ENCODE measurements at places on chromosomes 2 and 18.

DNA sequence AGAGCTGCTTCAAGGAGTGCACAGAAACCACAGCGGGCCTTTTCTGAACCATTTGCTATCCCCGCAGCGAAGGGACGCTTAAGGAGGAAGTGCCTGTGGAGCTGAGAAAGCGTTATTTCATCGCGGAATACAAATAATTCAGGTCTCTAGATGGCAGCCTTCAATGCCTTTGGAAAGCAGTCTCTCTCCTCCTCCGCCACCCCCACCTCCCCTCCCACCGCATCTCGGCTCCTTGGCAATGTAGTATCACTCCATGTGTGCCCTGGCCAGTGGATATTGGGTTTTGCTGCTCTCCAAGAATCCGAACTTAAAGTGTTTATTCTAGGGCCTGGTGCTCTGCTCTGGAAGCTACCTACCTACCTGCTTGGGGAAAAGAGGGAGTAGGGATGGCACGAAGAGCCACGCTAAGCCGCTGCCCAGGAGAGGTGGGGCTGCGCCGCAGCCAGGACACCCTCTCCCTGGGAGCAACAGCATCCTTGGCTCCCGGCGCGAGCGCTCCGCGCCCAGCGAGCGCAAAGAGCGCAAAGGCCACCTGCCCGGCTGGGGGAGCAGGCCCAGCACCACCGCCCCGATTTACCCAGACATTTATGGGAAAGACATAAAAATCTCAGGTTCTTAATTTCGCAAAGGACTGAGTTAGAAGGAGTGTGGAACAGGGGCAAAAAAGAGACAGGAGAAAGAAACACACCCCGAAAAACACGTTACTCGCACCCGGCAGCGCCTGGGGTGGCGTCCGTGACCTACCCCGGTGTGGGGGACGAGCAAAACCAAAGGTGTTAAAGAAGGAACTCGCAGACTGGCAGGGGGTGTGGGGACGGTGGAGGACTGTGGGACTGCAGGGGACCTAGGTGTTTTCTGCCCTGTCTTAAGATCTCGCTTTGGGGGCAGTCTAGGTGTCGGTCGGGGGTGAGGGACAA is 1.0 kb downstream of the SPHKAP start:
- DNase-seq = no peak

DNA sequence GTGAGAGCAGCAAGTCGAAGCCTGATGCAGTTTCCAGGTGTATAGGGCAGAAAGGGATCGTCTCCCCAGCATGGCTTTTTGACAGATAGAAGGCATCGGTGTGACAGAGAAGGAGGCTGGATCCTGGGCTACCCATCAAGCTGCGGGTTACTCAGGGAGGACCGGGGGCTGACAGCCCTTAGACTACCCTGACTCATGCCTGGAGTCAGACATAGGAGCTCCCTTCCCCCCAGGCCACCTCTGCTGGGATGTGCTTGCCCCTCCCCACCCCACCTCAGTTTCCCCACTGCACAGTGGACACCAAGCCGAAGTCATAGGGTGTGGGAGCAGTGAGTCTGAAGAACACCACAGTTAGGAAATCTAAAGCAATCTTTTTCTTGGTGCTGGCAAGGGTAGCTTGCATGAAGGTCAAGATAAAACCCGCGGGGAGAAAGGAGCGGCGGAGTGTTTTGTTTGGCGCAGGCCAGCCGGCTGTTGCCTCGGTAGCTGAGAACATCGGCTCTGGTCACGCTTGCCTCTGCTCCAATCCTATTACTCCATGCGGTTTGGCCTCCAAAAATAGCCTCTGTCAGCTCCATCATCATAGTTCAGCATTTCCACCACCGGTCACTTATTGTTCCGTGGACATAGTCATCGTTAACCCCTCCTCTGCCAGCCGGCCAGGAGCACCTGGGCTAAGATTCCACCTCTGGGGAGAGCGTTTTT is 169.2 kb upstream of the GLI2 start:
- DNase-seq = no peak

DNA sequence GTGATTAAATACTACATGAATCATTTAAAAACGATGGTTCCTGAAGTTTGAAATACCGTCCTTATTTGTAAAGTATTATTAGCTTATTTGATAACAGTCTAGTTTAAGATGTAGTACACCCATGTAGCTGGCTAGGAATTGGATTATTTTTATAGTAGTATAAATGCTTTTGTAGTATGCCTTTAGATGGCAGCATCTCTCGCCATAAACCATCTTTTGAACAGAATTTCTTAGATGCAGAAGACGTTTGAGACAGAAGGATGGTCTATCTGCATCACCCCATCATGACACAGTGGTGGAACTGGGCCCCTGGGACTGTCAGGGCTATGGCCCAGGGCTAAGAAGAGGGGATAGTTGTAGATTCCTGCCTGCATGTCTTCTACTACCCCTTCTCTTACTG is 152.7 kb downstream of the WDSUB1 start:
- no peak for DNase-seq

DNA sequence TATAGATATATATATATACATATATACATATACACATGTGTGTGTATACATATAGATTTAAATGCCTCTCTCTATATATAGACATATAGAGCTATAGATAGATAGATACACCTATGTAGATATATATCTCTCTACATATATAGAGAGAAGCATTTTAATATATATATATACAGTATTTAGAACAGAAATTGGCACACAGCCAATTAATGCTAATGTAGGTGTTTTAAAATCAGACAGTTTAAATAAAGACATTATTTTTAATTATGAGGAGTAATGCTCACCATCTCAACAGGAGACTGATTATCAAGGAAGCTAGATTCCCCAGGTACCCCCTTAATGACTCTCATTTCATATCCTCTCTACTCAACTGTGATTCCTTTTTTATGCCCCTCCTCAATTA is 170.7 kb upstream of the CRIM1 start:
- no peak for DNase-seq

DNA sequence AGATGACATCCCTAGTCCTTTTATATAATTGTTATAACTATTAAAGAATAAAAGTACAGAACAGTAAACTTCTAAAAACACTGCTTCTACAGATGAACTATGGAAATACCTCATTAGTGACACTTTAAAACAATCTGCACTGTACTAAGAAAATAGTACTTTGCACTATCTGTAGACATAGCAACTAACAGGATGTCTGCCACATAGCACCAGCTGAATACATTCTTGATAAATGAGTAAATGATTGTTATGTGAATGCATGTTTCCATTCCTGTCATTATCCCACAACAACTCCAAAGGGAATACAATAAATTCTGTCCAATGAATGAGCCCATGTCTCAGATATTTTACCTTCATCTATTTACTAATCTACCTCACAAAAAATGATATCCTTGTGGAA is 115.3 kb upstream of the SLC35G4 start:
- DNase-seq = no peak

GRCh38 chr2:33275689-33276444 is 200.6 kb upstream of the RASGRP3 start:
- peak; percentile 91 for DNase-seq

GRCh38 chr2:237870126-237870525 is 10.7 kb downstream of the RAMP1 start:
- DNase-seq = no peak

GRCh38 chr2:60104514-60105505 is 448.6 kb downstream of the BCL11A start:
- no peak for DNase-seq

DNA sequence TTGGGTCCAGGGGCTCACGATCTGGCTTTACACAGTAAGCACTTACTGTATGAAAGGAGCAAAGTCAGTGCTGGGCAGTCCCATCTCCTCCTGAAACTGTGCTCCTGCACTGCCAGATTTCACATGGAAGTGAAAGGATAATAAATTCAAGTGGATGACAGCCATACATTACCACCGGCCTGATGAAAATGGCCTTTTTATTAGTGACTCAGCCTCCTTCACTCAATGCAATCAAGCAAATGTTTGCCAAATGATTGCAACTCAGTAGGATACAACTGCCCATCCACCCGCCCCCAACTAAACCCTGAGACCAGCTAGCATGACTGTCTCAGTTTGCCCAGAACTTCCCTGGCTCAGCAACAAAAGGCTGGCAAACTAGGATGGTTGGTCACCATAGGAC is 77.1 kb downstream of the MYO5B start:
- DNase-seq = no peak

- DNase-seq = no peak
Measured at GRCh38 chr2:220396287-220396686, 768.9 kb downstream of the SLC4A3 start.

DNA sequence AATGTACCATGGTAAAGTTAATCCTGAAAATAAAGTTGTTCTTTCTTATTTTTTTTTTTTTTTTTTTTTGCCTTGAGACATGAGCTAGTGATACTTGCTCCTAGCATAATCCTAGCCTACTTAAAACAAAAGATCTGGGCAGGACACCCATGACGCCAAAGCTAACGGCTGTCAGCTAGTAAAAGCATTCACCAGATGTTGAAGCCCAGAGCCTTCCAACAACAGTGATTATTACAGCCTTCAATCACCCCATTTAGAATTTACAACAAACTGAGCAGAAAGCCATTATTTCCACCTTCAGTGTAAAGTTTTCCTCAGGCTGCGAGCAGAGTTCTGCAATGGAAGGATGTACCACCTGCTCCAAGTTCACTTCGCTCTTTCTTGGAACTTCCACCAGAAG is 259.5 kb downstream of the SP3 start:
- no peak for DNase-seq

DNA sequence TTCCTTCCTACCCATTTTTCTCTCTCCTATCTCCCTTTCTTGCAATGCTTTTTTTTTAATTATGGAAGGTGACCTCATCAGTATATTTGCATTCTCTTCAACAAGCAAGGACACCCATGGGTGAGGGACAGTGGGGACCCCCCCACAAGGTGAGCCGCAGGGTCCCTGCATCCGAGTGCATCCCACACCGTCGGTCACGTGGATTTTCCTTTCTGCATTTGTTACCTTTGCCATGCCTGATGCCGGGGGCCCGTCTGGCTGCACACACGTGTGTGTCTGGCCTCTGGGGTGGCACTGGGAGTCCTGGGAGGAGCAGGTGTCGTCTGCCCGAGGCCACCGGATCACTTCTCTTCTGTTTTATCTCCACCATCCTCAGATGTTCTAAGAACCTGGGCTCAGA is 30.1 kb upstream of the SNTG2 start:
- DNase-seq = no peak

GRCh38 chr2:146850746-146851145 is 994.1 kb upstream of the ACVR2A start:
- no peak for DNase-seq

DNA sequence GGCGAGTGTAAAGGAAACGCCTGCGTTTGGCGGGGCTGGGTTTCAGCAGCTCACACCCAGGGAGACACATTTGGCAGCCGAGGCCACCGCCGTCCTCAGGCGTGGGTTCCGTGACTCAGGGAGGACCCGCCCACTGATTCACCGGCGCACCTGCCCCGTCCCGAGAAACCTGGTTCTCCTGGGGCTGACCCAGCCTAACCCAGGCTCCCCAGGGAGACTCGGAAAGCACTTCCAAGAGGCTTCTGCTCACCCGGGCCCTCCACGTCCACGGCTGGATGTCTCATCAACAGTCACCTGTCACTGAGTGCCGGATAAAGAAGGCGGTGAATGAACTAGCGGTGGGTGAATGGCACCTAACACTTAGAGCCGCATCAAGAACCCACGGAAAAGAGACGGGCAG is 126.4 kb upstream of the CTDP1 start:
- DNase-seq = peak; percentile 56

DNA sequence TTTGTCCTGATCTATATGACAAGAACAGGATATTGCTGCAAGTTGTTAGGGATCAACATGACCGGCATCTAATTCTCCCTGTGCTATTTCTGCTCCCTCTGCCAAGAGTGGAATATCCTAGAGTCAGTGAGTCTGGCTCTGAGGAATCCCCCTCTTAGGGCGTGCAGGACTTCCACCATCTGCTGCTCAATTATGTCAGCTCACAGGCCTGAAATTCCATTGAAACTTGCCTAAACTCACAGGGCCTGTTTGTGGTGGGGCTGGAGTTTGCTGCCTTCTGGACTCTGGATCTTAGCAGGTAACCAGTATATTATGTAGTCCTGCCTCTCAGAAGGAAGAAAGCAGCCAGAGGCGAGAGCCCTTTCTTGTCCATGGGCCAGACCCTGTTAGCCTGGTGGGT is 323.0 kb downstream of the TSN start:
- no peak for DNase-seq

DNA sequence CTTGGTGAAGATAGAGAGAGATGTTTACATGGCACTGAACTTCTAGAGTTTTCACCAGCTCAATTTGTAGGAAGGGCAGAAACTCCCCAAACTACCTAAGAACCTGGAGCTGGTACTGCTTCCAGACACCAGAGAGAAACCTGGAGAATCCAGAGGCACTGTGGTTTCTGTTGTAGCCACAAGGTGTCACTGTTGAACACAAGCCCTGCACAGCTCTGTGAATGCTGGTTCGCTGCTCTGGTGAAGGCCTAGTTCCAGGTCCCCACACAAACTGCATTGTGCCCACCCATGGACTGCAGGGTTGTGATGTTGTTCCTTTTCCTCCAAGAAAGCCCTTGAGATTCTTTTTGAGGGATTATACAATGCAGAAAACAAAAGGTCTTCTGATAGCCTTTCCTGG is 150.5 kb upstream of the HS6ST1 start:
- peak; percentile 13 for DNase-seq

- no peak for DNase-seq
Measured at GRCh38 chr2:143805666-143806065, 676.4 kb downstream of the ARHGAP15 start.

DNA sequence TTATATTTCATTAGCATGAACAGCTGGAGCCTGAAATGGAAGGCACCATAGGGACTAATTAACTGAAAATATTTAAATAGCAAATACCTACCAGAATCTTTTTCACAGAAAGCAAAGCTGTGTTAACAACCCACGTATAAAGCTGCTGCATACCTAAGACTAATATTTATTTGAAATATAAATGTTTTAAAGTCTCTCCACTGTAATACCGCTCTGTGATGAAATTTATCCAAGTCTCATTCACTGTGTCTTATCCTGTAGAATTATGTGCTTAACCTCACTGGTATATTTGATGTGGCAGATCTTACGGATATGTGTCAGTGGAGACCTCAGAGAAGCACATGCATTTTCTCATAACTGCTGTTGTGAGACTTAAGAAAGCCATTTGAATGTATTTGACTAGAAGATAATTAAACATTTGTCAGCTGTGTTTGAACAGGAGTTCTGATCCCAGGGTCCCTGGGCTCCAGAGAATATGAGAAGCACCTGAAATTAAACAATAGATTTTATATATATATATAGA is 373.3 kb downstream of the ZNF804A start:
- no peak for DNase-seq

GRCh38 chr2:33121416-33121815 is 174.7 kb downstream of the LTBP1 start:
- no peak for DNase-seq

- no peak for DNase-seq
Measured at GRCh38 chr18:75810961-75811551, 383.6 kb upstream of the SMIM21 start.

- no peak for DNase-seq
Measured at GRCh38 chr2:48638261-48638660, 20.6 kb downstream of the GTF2A1L start.

- DNase-seq = no peak
Measured at GRCh38 chr2:223532712-223533111, 69.4 kb downstream of the SCG2 start.

Data from lower leg skin (tissue), 4 donors.